ENCODE measurements at places on chromosomes 1 and 21. TPM values are rescaled to one million over a fixed set of nuclear protein-coding genes. Genes with fewer than 3 reads are reported as not detected.

GRCh38 chr1:147847831-147848230, 54.8 kb upstream of the GJA8 start:
- no peak for DNase-seq

GRCh38 chr1:94917251-94917650, 9.7 kb downstream of the CNN3 start:
- peak; percentile 39 for DNase-seq

DNA sequence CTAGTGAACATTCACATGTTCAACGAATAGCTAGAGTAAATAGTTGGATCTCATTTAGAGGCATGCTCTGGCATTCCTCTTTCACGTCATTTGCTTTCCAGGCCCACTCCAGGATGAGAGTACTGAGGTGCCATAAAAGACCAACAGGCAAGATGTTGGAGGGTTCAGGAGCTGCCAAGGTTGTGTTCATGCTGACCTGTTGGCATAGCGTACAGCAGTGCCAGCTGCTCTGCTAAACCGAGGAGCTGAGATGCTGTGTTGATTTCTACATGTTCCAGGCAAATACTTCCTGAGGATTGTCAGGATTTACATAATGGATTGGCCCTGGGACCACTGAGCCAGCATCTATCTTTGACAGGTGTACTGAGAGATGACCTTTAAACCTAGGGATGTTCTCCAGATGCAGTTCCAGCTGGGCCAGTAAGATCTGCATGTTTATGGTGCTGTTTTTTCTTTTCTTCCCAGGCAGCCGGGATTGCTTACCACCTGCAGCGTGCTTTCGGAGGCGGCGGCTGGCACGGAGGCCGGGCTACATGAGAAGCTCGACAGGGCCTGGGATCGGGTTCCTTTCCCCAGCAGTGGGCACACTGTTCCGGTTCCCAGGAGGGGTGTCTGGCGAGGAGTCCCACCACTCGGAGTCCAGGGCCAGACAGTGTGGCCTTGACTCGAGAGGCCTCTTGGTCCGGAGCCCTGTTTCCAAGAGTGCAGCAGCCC, 66.9 kb downstream of the DISC1 start:
- DNase-seq, result no peak

- DNase-seq, result peak; percentile 62
Observed at GRCh38 chr1:160428655-160429054, 28.3 kb downstream of the VANGL2 start.

DNA sequence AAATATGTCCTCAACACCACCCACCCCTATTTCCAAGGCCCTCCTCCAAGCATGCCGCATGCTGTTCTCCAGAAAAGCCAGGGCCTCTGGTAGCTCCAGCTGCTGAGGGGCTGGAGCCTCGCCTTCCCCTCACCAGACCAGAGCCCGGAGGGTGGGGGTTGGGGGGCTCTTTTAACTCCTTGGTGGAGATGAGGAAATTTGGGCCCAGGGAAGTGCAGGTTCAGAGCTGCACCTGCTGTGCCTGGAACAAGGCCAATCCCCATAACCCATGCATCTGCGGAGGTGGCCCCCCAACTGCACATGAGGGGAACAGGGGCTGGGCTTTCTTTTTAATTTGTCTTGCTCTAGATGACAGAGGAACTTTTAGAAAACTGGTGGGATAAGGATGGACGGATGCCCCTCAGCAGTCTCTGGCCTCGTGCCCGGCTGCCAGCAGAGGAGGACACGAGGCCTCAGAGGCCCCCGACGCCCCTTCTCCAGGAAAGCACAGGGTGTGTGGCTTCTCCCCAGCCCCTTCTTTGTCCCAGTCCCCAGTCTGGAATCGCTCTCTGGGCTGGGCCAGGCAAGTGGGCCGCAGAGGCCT, 550 bp upstream of the SELENON start:
- DNase-seq, result no peak

PTPN14 gene
- total RNA-seq, result 13.8 TPM

SWT1 gene
- 1.9 TPM for total RNA-seq

SH3D21 gene
- not detected for total RNA-seq

GRCh38 chr1:156728599-156729462, at the start of gene ISG20L2:
ISG20L2 (minus strand) TSS chr1:156728766; CDS start chr1:156727652, 1,114 bp downstream.
- DNase-seq, result peak; percentile 98

DNA sequence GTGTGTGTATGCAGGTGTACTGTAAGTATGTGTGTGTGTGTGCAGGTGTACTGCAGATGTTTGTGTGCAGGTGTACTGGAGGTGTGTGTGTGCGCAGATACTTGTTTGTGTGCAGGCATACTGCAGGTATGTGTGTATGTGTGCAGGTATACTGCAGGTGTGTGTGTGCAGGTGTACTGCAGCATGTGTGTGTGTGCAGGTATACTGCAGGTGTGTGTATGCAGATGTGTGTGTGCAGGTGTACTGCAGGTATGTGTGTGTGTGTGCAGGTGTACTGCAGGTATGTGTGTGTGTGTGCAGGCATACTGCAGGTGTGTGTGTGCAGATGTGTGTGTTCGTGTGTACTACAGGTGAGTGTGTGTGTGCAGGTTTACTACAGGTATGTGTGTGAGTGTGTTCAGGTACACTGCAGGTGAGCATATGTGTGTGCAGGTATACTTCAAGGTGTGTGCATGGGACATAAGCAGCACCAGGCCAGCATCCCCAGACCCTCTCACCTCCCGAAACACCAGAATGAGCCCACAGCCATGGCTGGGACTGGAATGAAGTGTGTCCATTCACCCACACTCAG, 97.5 kb downstream of the DMRTB1 start:
- no peak for DNase-seq

- DNase-seq, result no peak
Observed at GRCh38 chr1:57363165-57363564, 60.7 kb downstream of the DAB1 start.

- no peak for DNase-seq
Observed at GRCh38 chr1:160558660-160559380, 20.5 kb downstream of the CD84 start.

SOX13 gene
- 12.6 TPM for total RNA-seq

TATDN3 gene
- 12.5 TPM for total RNA-seq

OR2L13 gene
- total RNA-seq, result not detected

CD244 gene
- total RNA-seq, result not detected

GRCh38 chr1:67843746-67844145, 10.5 kb upstream of the GNG12 start:
- no peak for DNase-seq

DNA sequence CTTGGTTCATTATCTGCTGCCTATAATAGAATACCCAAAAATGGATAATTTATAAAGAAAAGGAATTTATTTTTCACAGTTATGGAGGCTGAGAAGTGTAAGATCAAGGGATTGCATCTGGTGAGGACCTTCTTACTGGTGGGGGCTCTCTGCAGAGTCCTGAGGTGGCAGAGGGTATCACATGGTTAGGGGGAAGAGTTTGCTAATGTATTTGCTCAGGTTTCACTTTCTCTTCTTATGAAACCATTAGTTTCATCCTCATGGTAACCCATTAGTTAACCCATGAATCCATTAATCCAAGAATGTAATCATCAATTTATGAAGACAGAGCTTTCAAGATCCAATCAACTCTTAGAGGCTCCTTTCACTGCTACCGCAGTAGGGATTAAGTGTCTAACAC, 120.6 kb downstream of the DNM3 start:
- no peak for DNase-seq

Data from M059J (cell line).